Fibroblast of the aortic adventitia (primary cell): ENCODE measurements at places on chromosomes 6 and 20.
A peak's percentile ranks its signal among the peaks of the same experiment; 100 is the strongest.

DNA sequence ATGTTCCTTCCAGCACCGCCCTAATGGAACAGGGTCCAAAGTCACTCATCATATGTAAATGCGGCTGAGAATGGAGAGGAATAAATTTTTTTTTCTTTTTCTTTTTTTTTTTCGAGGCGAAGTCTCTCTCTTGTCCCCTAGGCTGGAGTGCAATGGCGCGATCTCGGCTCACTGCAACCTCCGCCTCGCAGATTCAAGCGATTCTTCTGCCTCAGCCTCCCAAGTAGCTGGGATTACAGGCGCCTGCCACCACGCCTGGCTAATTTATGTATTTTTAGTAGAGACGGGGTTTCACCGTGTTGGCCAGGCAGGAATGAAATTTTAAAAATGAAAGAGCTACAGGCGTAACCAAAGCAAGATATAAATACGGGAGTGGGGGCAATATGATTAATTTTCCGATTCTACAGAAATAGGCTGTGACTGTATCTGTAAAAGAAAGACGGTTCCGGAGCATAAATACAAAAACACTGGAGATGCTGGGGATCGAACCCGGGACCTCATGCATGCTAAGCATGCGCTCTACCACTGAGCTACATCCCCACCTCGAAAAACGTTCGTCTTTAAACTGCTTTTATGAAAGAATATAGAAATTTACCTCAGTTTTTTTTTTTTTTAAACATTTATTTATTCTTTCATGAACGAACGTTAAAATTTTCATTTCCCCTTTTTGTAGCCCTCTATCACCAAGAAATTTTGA, 132.2 kb downstream of the GPX5 start:
- DNase-seq: peak; percentile 81

GRCh38 chr6:64160486-64160885, 524.9 kb downstream of the PHF3 start:
- no peak for DNase-seq

- peak; percentile 51 for DNase-seq
Observed at GRCh38 chr20:17854307-17854903, 114.2 kb downstream of the SNX5 start.

- DNase-seq: no peak
Observed at GRCh38 chr6:132506869-132507808, 5.8 kb downstream of the STX7 start.

GRCh38 chr20:61458146-61458746, 206.2 kb downstream of the CDH4 start:
- DNase-seq: no peak

DNA sequence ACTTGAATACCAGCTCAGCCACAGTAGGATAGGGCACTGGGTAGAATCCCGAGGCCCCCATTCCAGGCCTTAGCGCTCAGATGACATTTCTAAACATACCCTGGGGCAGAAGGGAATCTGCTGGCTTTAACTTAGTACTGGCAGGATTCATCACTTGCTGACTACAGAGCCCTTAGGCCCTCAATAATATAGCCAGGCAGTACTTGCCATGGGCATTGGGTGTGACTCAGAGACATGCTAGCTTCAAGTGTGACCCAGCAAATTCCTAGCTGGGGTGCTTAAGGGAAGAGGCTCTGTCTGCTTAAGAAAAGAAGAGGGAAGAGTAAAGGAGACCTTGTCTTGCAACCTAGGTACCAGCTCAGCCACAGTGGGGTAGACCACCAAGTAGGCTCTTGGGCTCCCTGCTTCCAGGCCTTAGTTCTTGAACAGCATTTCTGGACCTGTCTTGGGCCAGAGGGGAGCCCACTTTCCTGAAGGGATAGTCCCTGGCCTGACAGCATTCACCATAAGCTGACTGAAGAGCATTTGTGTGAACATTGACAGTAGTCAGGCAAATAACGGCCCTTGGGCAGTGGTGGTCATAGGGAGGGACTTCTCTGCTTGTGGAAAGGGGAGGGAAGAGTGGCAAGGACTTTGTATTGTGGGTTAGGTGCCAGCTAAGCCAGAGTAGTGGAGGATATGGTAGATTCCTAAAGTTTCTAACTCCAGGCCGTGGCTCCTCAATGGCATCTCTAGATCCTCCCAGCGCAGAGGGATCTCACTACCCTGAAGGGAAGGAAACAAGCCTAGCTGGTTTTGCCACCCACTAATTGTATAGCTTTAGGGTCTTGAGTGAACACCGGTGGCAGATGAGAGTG, 48.5 kb upstream of the HACE1 start:
- no peak for DNase-seq

- no peak for DNase-seq
Observed at GRCh38 chr6:170117111-170117972, 173.5 kb downstream of the DLL1 start.

- DNase-seq: no peak
Observed at GRCh38 chr6:41153992-41154625, at the start of gene TREML1. Gene TREML1, minus strand, starts transcription at chr6:41154347. Its CDS starts 59 bp downstream, at chr6:41154288.

DNA sequence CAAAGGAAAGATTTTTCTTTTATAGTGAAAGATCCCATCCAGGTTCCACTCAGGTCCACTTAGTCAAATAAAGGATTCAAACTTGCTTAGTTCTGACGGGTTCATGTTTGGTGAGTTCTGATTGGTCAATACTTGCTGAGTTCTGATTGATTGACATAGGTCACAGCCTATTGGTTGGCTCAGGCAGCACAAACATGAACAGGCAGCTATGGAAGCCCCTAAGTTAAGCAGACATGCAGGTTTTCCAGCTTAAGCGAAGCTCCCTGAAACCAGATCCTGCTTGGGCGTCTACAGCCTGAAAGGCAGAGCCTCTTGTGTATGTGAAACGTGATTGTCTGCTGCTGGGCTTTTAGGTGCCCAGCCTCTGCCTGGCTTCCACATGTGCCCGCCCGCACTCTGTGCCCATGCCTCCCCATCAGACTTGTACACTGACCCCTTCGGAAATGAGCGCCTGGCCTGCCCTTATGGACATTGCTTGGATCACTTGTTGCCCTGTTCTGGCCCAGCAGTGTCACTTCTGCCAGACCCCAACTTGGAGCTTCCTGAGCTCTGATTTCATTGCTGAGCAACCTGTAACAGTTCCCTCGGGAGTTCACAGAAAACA, 45.4 kb upstream of the ECI2 start:
- DNase-seq: peak; percentile 43

- no peak for DNase-seq
Observed at GRCh38 chr6:132812756-132813172, 1.6 kb upstream of the RPS12 start.

GRCh38 chr6:167579806-167580618, 246.7 kb upstream of the AFDN start:
- DNase-seq: no peak

- no peak for DNase-seq
Observed at GRCh38 chr6:53399027-53399344, 50.2 kb upstream of the ELOVL5 start.

- DNase-seq: no peak
Observed at GRCh38 chr6:143775336-143775735, 67.8 kb upstream of the LTV1 start.

- DNase-seq: no peak
Observed at GRCh38 chr6:19736066-19736465, 101.1 kb upstream of the ID4 start.

DNA sequence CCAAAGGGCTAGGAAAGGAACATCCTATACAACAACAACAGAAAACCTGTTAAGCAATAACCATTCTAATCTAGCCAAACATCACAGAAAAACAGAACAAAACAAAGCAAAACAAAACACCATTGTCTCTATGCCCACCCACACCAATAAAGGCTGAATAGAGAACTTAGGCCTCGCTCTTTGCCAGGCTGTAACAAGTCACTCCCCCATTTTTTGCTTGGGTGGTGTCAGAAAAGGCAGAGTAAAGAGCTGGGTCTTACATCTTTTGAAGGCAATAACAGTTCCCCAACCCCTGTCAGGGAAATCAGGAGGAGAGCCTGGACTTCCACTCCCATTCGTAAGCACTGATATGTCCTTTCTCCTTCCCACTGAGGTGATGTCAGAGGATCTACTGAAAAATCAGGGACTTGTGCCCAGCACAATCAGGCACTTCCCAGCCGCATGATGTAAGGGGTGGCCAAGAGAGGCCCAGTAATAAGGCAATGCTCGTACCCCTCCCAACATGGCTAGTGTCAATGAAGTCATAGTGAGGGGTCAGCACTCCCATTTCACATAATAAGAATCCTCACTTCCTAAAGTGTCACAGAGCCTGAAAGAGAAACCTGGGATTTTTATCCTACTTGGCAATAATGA, 31.0 kb downstream of the THEMIS start:
- DNase-seq: no peak

- DNase-seq: no peak
Observed at GRCh38 chr6:166901626-166902025, 54.7 kb downstream of the RNASET2 start.

GRCh38 chr20:37638527-37638926, 55.3 kb upstream of the CTNNBL1 start:
- DNase-seq: no peak

DNA sequence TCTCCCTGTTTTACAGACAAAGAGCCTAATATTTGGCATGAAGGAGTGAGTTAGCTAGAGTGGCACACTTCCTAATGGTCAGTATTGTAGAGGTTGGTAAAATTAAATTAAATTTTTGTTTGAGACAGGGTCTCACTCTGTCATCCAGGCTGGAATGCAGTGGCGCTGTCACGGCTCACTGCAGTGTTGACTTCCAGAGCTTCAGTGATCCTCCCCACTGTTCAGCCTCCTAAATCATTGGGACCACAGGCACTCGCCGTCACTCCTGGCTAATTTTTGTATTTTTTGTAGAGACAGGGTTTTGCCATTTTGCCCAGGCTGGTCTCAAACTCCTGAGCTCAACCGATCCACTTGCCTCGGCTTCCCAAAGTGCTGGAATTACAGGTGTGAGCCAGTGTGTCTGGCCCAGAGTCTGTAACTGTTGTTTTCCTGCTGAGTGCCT, 70.9 kb downstream of the SCAND1 start:
- DNase-seq: no peak

DNA sequence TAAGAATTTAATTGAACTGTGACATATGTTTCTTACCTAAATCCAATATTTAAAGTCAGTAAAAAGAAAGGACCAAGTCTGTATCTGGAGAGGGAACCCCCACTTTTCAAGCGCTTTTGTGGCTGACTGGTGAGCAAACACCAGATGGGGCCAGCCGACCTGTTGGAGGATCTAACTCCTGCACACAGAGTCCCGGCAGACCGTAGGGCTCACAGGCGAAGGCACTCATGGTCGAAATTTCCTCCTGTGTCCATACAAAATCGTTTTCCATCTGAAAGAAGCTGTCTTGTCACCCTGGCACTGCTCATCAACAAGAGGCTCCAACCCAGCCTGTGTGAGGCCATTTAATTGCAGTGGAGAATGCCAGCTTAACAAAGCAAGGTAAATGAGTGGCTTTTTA, 94.0 kb downstream of the SCML4 start:
- DNase-seq: no peak
